ENCODE measurements at places on chromosomes 1 and 21. TPM values are rescaled to one million over a fixed set of nuclear protein-coding genes. Genes with fewer than 3 reads are reported as not detected.

ADAMTS4 gene
- total RNA-seq, result 109 TPM

MEAF6 gene
- 12.3 TPM for total RNA-seq

SMIM12 gene
- 23.2 TPM for total RNA-seq

ELAPOR1 gene
- total RNA-seq, result not detected

RIMS3 gene
- total RNA-seq, result 43.9 TPM

KCNJ9 gene
- 1.2 TPM for total RNA-seq

ABCG1 gene
- total RNA-seq, result 39.5 TPM

FAM72C gene
- 1.2 TPM for total RNA-seq

FCN3 gene
- 13.2 TPM for total RNA-seq

DISC1 gene
- 16.0 TPM for total RNA-seq

SAMD11 gene
- 9.7 TPM for total RNA-seq

RAB3B gene
- total RNA-seq, result not detected

TRAF3IP3 gene
- not detected for total RNA-seq

ZNF496 gene
- total RNA-seq, result 38.5 TPM

GBP3 gene
- total RNA-seq, result 28.5 TPM

FCGR3A gene
- total RNA-seq, result 8.8 TPM

PROK1 gene
- not detected for total RNA-seq

TTC39A gene
- total RNA-seq, result not detected

MAD2L2 gene
- total RNA-seq, result 18.3 TPM

CD1E gene
- total RNA-seq, result not detected

KRTAP10-9 gene
- not detected for total RNA-seq

GNG4 gene
- total RNA-seq, result not detected

NTRK1 gene
- not detected for total RNA-seq

TMEM59 gene
- total RNA-seq, result 97.5 TPM

EDARADD gene
- not detected for total RNA-seq

CLCC1 gene
- 18.1 TPM for total RNA-seq

SYPL2 gene
- total RNA-seq, result 8.1 TPM

ARHGEF16 gene
- total RNA-seq, result not detected

ADAM30 gene
- total RNA-seq, result not detected

NBPF6 gene
- total RNA-seq, result not detected

PADI2 gene
- 0.21 TPM for total RNA-seq

PRDX6 gene
- 163 TPM for total RNA-seq

LGR6 gene
- 26.0 TPM for total RNA-seq

TDRD5 gene
- not detected for total RNA-seq

LACTBL1 gene
- not detected for total RNA-seq

NBPF8 gene
- total RNA-seq, result 11.6 TPM

PTPN22 gene
- total RNA-seq, result 2.3 TPM

OR14I1 gene
- total RNA-seq, result not detected

PYHIN1 gene
- total RNA-seq, result 2.8 TPM

ASCL5 gene
- not detected for total RNA-seq

HENMT1 gene
- not detected for total RNA-seq

SNIP1 gene
- 14.4 TPM for total RNA-seq

NECTIN4 gene
- total RNA-seq, result not detected

SPATA6 gene
- 4.2 TPM for total RNA-seq

OR2M7 gene
- total RNA-seq, result not detected

NPPB gene
- not detected for total RNA-seq

KRTAP7-1 gene
- not detected for total RNA-seq

KLHDC9 gene
- total RNA-seq, result 0.32 TPM

TDRD10 gene
- 4.6 TPM for total RNA-seq

IFFO2 gene
- 131 TPM for total RNA-seq

PKP1 gene
- total RNA-seq, result not detected

CLCA4 gene
- total RNA-seq, result not detected

S100A2 gene
- total RNA-seq, result not detected
